ENCODE measurements at places on chromosomes 12 and 14.
A peak's percentile ranks its signal among the peaks of the same experiment; 100 is the strongest.

GRCh38 chr14:35689000-35689460 is 120.1 kb downstream of the RALGAPA1 start:
- DNase-seq: no peak

DNA sequence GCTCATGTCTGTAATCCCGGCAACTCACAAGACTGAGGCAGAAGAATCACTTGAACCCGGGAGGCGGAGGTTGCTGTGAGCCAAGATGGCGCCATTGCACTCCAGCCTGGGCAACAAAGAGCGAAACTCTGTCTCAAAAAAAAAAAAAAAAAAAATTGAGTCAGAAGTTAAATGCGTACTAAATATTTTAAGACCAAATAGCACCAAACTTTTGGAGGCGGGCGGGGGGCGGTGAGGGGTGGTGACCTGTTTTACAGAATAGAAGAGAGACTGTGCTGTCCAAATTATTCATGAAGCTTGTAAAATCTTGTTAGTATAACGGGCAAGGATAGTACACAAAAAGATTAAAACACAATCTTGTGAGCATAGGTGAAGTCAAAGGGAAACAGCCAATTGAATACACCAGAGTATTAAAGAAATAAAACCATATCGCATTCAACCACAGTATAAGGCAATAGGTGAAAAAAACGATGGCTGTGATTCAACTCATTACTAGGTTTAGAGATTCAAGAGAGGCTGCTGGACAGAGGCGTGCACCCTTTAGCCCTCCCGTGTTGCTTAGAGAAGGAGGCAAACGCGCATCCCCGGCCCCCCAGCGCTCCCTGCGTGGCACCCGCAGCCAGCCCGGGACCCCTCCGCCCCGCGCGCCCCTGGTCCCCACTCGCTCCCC is 571 bp downstream of the ZNF891 start:
- no peak for DNase-seq

DNA sequence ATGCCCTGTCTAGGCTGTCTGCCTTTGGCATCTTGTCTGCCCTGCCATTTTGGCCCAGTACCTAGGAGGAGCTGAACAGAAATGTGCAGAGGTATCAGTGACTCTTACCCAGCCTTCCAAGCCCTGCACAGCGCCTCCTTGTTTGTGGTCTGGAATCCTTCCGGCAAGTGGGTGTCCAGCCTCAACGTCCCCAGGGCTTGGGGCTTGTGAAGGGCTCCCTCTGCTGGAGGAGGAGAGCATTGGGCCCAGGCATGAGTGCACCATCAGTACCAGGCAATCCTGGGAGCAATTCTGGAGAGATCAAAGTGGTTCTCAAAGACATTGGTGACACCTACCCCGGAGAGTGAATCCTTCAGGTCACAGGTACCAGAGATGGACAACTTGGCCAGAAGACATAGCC is 2.4 kb upstream of the TCL1B start:
- no peak for DNase-seq

GRCh38 chr14:50756300-50756699 is 74.7 kb downstream of the NIN start:
- no peak for DNase-seq

DNA sequence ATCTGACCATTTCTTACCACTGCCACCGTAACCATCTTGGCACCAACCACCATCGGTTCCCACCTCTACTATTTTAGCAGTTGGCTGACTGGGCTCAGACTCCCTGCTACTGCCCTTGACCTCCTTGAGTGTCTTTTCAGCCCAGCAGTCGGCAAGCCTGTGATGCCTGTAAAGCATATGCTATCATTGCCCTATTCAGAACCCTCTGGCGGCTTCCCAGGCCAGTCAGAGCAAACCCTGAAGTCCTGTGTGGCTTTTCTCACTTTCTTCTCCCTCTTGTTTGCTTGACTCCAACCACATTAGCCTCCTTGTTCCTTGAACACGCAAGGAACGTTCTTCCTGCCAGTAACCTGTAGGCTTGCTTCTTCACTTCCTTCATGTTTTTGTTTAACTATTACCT is 6.2 kb downstream of the IRAK3 start:
- no peak for DNase-seq

DNA sequence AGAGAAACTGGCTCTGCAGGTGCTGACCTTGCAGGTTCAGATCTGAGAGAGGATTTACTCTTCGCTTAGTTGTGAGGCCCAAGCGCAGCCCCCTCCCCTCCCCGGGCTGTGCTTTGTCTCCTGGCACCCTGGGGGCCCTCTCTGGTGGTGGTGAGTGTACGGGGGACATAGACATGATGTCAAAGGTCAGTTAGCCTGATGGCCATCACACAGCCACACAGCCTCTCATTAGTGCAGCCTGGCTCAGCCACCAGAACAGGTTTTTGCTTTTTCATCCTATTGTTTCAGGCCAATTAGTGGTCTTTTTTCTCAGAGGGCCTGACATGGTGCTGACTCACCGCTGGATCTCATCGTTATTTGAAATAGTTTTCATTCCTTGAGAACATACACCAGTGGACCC is 437.9 kb downstream of the AACS start:
- DNase-seq: no peak

GRCh38 chr14:87065366-87065765 is 927.6 kb downstream of the GALC start:
- DNase-seq: no peak

GRCh38 chr12:47950856-47951468 is 12.4 kb upstream of the TMEM106C start:
- no peak for DNase-seq

GRCh38 chr12:92109613-92110012 is 36.0 kb downstream of the BTG1 start:
- DNase-seq: no peak

DNA sequence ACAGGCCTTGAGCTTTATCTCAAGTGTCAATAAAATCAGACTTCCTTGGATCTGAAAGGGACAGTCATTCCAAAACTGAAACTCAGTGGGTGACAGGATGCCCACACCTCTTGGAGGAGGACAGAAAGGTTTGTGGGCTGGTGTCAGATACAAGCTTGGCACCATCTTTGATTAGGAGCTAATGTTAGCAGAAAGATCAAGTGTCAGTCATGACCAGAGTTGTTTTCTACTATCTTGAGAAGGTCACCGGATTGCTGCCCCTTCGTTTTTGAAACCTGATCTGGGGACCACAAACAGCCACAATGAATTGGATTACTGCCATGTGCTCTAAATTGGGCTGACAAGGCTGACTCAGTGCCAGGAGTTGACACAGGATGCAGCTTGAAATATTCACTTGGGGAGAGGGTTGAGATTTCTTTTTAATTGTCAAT is 88.3 kb downstream of the OTOGL start:
- DNase-seq: peak; percentile 80

- DNase-seq: no peak
These were observed 580.9 kb downstream of the DIO2 start for GRCh38 chr14:79630288-79630960.

DNA sequence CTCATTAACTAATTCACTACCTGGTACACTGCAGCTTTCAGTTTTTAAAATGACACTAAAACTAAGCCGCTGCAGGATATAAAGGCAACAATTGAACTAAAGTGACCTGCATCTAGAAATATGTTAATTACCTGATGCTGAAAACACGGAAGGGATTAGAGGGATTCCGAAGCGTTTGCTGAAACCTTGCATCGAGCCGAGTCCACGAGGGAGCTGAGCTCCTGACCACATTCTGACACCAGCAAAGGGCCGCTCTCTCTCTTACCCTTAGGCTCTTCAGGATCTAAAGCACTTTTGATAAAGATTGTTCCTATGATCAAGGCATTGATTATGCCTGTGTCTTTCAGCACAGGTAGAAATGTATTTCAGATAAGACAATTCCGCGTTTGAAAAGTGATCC is 59.5 kb upstream of the CDKN3 start:
- no peak for DNase-seq

GRCh38 chr12:62196146-62196545 is 64.1 kb upstream of the USP15 start:
- DNase-seq: no peak

DNA sequence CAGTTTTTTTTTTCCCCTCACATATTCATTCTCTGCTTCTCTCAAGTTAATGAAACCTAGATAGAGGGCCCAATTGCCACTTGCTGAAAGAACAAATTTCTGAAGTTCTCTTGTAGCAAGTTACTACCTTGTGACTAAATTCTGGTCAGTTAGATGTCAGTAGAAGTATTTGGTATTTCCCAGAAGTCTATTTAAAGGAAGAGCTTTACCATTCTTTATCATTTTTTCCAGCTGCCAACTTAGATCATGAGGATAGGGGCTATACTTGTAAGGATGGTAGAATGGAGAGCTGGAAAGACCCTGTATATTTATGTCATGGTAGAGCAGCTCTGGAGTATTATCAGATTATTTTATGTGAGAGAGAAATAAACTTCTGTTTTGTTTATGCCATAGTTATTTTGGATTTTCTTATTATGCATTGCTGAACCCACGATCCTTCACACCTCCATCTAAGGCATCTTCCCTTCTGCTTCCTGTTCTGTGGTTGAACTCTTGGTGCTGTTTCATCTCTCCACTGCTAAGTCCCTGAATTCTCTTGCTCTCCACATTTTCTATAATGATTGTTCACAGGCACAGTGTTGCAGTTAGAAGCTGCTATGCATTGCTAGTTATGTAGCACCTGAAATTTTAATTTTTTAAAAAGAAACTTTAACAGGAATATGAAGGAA is 25.9 kb downstream of the FUT8 start:
- DNase-seq: no peak

DNA sequence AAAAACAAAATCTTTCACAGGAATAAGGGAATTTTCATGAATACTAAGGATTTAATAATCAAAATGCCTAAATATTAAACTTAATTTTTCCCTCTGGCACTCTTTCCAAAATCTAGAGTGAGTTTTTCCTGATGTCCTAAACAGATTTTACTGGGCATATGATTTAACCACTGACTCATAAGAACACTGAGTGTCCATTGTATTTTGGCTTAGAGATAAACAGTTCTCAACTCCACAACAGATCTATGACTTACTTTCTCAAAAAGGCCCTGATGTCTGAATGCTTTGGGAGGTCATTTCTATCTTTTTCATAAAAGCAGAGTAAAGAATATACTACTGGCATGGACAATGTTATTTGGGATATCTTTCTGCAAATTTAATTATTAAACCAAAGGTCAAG is 15.0 kb downstream of the TMBIM4 start:
- no peak for DNase-seq

DNA sequence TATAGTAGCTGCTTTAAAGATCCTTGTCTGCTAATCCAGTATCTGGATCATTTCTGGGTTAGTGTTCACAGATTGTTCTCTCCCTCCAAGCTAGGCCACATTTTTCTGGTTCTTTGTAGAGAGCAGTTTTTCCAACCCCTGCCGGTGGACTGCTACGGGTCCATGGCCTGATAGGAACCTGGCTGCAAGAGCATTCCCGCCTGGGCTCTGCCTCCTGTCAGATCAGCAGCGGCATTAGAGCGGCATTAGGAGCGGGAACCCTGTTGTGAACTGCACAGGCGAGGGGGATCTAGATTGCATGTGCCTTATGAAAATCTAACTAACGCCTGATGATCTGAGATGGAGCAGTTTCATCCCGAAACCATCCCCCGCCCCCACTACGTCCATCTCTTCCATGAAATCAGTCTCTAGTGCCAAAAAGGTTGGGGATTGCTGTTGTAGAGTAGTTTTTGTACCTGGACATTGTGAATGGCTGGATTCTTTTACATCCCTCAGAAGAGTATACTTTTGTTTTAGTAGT is 50.4 kb downstream of the MYRFL start:
- no peak for DNase-seq

- DNase-seq: no peak
These were observed 31.0 kb downstream of the JAG2 start for GRCh38 chr14:105137481-105138020.

GRCh38 chr12:49515266-49515665 is 23.6 kb upstream of the KCNH3 start:
- no peak for DNase-seq

DNA sequence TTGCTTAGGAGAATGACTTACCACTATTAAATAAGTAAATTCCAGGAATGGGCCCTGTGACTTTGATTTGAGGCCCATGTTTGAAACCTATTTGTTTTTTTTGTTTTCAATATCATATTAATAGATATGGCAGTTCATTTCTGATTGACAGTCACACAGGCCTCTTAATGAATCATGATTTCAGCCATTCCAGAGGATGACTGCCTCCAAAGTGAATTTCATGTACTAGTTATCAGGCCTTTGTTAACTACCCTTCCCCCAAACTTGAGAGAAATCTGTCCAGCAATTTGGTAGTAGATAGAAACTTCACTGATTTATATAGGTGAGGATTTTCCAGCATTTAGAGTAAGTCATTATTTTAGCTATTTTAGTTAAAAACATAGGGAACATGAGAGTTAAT is 25.9 kb upstream of the GALNT16 start:
- no peak for DNase-seq

GRCh38 chr12:103036581-103037214 is 79.2 kb downstream of the ASCL1 start:
- DNase-seq: no peak

DNA sequence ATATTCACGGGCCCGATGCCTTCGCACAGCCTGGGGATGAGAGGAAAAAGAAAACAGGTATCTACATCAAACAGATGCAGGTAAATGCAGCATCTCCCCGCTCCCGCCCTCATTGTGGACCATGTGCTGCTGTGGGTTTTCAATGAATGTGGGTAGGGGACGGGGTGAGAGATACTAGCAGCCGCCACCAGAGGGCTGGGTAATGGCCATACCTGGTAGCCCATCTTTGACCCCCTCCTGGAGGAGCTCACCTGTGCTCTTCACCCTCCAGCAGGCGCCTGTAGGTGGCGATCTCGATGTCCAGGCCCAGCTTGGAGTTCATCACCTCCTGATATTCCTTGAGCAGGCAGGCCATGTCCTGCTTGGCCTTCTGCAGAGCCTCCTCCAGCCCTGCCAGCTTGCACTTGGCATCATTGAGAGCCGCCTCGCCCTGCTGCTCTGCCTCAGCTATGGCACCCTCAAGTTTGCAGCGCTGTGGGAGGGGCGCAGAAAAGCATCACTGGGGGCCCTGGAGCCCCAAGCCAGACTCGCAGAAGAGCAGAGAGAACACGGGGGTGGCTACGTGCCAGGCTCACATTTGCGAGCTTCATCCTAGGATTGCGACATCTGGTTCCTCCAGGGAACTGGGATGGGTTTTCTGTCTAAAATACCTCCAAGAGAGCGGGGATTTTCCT is 10.2 kb downstream of the KRT82 start:
- peak; percentile 75 for DNase-seq

- no peak for DNase-seq
These were observed 56.4 kb upstream of the RNU6-8 start for GRCh38 chr14:32259368-32260013.

GRCh38 chr12:3559601-3560294 is 68.7 kb downstream of the PRMT8 start:
- DNase-seq: no peak

- DNase-seq: no peak
These were observed 95.7 kb downstream of the PDE3A start for GRCh38 chr12:20463913-20464524.

DNA sequence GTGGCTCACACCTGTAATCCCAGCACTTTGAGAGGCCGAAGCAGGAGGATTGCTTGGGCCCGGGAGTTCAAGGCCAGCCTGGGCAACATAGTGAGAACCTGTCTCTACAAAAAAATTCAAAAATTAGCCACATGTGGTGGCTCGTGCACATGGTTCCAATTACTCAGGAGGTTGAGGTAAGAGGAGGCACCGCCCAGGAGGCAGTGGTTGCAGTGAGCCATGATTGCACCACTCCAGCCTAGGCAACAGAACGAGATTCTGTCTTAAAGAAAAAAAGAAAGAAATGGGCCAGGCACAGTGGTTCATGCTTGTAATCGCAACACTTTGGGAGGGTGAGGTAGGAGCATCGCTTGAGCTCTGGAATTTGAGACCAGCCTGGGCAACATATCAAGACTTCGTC is 33.5 kb downstream of the MAP1LC3B2 start:
- no peak for DNase-seq

- peak; percentile 31 for DNase-seq
These were observed 249.7 kb downstream of the FOXG1 start for GRCh38 chr14:29016050-29016900.

Measured in NCI-H2171 (cell line).